Activated CD8-positive, alpha-beta memory T cell treated with anti-CD3 and anti-CD28 coated beads for 36 hours (primary cell): ENCODE measurements at places on chromosomes 5 and 9. TPM values are rescaled to one million over a fixed set of nuclear protein-coding genes. Genes with fewer than 3 reads are reported as not detected.

The IRGM gene
- 1.3 TPM for total RNA-seq

The HSPB3 gene
- not detected for total RNA-seq

The PCDHGB2 gene
- 0.23 TPM for total RNA-seq

The RASGEF1C gene
- not detected for total RNA-seq

The PCDHAC1 gene
- total RNA-seq, result not detected

The SH3PXD2B gene
- 0.17 TPM for total RNA-seq

The CTSV gene
- 0.08 TPM for total RNA-seq

The GAPVD1 gene
- 46.3 TPM for total RNA-seq

The IFNA13 gene
- not detected for total RNA-seq

The PTGS1 gene
- 0.08 TPM for total RNA-seq

The SEPTIN8 gene
- total RNA-seq, result 32.5 TPM

The ANKRD34B gene
- not detected for total RNA-seq

The CCL27 gene
- total RNA-seq, result 0.44 TPM

The IGFBPL1 gene
- not detected for total RNA-seq

The SPATA31A3 gene
- total RNA-seq, result not detected

The CER1 gene
- total RNA-seq, result not detected

The SLC25A2 gene
- 0.21 TPM for total RNA-seq

The TAF11L8 gene
- total RNA-seq, result not detected

The C1QTNF2 gene
- not detected for total RNA-seq

The FRMPD1 gene
- total RNA-seq, result not detected

The GFPT2 gene
- total RNA-seq, result 0.42 TPM

The LSM11 gene
- total RNA-seq, result 8.4 TPM

The PRRX2 gene
- total RNA-seq, result 0.99 TPM

The VPS13A gene
- 34.7 TPM for total RNA-seq

The IER5L gene
- total RNA-seq, result 2.1 TPM

The COL23A1 gene
- 0.13 TPM for total RNA-seq

The GRXCR2 gene
- not detected for total RNA-seq

The EXD3 gene
- total RNA-seq, result 3.4 TPM

The SECISBP2 gene
- 36.5 TPM for total RNA-seq

The KCNT1 gene
- total RNA-seq, result not detected

The CAMK2A gene
- total RNA-seq, result not detected

The SCGB3A1 gene
- 0.38 TPM for total RNA-seq

The HRH2 gene
- total RNA-seq, result 32.6 TPM

The ANXA2R gene
- 1.9 TPM for total RNA-seq

The GOLGA2 gene
- total RNA-seq, result 35.2 TPM

The PLPPR1 gene
- not detected for total RNA-seq

The SOWAHA gene
- total RNA-seq, result 0.06 TPM

The SMIM33 gene
- 0.08 TPM for total RNA-seq

The SCGB3A2 gene
- not detected for total RNA-seq

The F2RL2 gene
- not detected for total RNA-seq

The ADAMTS6 gene
- 1.3 TPM for total RNA-seq

The GOLM1 gene
- 5.9 TPM for total RNA-seq
